IPS DF 19.7 (cell line): ENCODE measurements at places on chromosomes 3 and 15.
A peak's percentile ranks its signal among the peaks of the same experiment; 100 is the strongest.

DNA sequence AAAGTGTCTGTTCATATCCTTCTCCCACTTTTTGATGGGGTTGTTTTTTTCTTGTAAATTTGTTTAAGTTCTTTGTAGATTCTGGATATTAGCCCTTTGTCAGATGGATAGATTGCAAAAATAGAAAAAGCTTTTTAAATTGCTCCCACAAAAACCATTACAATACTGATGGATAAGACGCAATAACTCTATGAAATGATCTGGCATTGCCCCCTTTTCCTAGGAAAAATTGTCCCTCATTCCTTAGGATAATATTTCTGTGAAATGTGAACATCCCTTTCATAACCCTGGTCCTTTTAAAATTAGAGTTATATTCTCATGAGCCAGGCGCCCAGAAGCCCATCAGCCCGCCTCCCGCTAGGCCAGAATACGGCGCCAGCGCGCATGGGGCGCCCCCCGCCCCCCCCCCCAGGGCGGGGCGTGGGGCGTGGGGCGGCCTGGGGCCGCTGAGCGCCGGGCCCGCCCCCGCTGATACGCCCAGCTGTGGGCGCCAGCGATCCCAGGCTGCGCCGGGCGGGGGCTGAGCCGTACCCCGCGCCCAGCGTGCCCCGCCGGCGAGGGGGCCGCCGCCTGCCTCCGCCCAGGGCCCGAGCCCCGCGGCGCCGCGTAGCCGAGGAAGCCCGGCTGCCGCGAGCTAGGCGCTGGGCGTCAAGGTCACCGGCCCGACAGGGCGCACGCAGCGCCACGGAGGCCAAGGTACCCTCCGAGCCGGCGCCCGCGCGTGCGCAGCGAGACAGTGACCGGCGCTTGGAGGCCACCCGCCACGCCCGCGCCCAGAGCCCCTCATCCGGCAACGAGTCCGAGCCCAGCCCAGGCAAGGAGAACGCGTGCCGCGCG lies 11.1 kb upstream of the ROPN1B start:
- no peak for DNase-seq

DNA sequence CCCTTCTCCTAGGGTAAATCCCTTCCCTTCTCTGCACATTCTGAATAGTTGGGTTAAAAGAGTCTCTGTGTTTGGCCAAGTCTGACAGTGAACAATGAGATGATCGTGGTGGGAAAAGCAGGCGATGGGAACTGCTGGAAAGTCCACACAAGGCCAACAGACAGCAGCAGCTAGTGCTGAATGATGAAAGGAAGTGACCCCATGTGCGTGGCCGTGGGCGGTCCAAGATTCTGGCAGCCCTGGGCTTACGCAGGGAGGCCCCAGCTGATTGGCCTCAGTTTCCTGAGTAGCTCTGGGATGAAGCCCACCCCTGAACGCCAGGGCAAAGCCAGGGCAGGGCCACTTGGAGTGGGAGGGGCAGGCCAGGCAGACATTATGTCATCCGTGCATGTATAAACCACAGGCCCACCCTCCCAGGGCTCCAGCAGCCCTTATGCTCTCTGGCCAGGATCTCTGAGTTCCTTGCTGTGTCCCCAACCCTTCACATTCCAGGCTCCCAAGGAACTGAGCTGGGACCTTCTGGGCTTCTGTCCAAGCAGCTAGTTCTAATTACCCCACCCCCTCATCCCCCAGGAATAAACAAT lies 57.8 kb downstream of the CDC25A start:
- no peak for DNase-seq

GRCh38 chr3:154901278-154901677 lies 178.8 kb upstream of the MME start:
- DNase-seq: no peak

- DNase-seq: no peak
These were observed 3.6 kb upstream of the GK5 start for GRCh38 chr3:142228964-142229363.

- DNase-seq: no peak
These were observed 108.9 kb downstream of the ATG7 start for GRCh38 chr3:11381141-11381540.

- DNase-seq: no peak
These were observed 69.2 kb downstream of the MEIS2 start for GRCh38 chr15:37031198-37031597.

DNA sequence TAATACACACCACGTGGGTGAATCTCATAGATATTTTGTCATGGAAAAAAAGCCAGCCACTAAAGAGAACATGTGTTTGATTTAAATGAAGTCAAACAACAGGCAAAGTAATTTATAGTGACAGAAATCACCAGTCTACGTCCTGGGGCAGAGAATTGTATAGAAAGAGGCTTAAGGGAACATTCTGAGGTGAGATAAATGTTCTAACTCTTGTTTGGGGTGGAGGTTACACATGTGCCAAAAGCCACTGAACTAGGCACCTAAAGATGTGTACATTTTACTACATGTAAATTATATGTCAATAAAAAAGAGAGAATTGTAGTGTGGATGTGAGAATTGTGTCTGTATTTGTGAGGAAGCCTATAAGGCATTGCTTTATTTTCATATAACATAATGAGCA lies 184.9 kb downstream of the NEK10 start:
- DNase-seq: no peak

- no peak for DNase-seq
These were observed 42.2 kb downstream of the CD200 start for GRCh38 chr3:112375117-112375516.

GRCh38 chr3:37593796-37594195 lies 267.9 kb upstream of the CTDSPL start:
- no peak for DNase-seq

DNA sequence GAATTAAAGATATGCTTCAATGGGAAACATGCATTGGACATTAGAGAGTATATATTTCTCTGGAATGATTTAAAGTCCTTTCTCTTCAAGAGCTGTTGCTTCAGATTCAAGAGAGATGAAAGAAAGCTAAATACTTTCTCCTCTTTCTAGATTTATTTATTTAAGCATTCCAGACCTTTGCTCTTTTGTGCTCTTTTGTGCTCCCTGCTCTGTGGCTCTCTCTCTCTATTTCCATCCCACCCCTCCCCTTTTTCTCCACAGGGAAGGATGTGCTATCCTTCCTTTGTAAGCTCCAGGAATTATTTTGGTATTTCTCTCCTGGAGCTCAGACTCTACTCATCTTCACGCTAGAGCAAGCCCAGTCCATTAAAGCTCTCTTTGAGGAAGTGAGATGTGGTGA lies 871.9 kb upstream of the GBE1 start:
- no peak for DNase-seq

DNA sequence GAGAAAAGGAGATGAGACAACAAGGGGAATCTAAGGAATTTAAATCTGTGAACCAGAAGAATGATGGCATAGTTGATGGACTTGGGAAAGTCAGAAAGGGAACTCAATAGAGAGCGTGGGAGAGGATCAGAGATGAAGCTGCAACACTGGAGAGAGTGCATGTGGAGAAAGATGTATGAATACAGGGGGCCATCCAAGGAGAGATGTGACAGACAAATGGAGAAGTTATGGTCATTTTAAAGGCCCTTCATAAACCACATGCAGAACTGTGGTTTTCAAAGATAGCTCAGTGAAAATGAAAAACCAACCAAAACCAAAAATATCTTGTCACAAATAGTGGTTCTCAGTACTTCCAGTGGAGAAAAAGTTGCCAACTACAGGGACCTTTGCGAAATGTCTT lies 265.2 kb downstream of the SUCLG2 start:
- DNase-seq: no peak

GRCh38 chr3:168865022-168865551 lies 769.4 kb upstream of the GOLIM4 start:
- no peak for DNase-seq

GRCh38 chr15:37076543-37076942 lies 23.8 kb downstream of the MEIS2 start:
- DNase-seq: no peak

DNA sequence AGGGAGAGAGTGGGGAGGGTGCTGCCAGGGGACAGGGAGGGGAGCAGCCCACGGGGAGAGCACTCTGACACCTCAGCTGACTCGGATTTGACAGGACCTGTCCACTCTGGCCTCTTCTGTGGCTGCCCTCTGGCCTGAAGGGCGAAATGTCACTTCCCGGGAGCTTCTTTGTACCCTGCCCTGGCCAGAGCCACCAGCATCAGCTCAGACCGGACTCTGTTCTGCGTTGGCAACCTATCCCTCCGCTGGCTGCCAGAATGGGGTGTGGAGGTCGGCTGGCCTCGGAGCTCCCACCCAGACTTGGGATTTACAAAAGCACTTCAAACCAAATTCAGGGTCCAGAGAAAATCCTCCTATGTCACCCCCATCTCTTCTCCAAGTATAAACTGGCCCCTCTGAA lies 336.7 kb upstream of the FRG2C start:
- DNase-seq: no peak

DNA sequence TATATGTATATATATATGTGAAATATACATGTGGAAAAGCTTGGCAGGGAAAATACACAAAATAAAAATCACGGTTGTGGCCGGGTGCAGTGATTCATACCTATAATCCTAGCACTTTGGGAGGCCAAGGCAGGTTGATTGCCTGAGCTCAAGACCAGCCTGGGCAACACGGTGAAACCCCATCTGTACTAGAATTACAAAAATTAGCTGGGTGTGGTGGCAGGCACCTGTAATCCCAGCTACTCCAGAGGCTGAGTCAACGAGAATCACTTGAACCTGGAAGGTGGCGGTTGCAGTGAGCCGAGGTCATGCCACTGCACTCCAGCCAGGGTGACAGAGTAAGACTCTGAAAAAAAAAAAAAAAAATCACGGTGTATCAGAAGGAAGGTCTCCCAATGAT lies 20.8 kb upstream of the ARHGEF3 start:
- DNase-seq: no peak

DNA sequence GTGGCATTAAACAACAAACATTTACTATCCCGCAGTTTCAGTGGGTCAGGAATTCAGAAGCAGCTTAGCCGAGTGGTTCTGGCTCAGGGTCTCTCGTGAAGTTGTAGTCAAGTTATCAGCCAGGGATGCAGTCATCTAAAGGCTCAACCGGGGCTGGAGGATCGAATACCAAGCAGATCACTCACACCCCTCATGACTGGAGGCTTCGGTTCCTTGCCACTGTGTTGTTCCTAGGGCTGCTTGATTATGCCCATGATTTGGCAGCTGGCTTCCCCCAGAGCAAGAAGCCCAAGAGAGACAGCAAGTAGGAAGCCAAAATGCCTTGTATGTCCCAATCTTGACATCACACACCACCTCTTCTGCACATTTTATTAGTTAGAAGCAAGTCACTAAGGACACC lies 33.9 kb upstream of the CDCP1 start:
- no peak for DNase-seq

- DNase-seq: no peak
These were observed 364.8 kb upstream of the TPRG1 start for GRCh38 chr3:188807006-188807405.

DNA sequence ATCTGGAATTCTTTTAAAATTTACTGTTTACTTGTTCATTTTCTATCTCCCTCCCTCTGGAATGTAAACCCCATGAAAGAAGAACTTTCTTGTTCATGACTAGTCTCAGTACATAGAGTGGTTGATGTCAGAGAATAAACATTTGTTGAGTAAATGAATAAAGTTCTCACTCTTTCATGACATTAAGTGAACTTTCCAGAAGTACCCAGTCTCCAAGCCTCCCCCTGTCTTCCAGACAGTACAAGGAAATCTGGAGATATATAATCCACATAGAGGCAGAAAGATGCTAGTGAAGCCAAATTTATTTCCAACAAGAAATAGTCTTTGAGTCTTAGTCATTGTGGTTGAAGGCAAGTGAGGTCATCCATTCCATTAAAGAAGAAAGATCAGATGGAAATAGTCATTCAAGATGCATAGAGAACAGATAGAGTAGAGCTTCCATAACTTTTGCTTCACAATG lies 71.5 kb upstream of the GALNT15 start:
- DNase-seq: no peak

- peak; percentile 33 for DNase-seq
These were observed 1082.2 kb downstream of the NAALADL2 start for GRCh38 chr3:175941352-175941751.

DNA sequence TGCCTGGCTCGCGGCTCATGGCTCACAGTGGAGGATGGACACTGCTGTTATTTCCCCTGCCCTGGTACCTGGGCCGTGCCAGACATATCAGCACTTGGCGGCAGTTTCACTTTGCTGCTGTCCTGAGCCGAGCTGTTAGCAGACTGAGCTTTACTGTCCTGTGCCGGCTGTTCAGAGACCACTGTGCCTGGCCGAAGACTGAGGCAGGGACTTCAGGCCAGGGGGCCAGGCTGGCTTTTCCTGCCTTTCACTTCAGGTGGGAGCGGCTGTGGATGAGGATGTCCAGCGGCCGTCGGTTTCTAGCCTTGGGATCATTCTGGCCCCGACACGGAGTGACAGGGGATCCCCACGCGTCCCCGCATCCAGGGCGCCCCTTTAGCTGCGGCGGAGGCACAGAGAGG lies 1.1 kb downstream of the ATP10A start:
- no peak for DNase-seq

DNA sequence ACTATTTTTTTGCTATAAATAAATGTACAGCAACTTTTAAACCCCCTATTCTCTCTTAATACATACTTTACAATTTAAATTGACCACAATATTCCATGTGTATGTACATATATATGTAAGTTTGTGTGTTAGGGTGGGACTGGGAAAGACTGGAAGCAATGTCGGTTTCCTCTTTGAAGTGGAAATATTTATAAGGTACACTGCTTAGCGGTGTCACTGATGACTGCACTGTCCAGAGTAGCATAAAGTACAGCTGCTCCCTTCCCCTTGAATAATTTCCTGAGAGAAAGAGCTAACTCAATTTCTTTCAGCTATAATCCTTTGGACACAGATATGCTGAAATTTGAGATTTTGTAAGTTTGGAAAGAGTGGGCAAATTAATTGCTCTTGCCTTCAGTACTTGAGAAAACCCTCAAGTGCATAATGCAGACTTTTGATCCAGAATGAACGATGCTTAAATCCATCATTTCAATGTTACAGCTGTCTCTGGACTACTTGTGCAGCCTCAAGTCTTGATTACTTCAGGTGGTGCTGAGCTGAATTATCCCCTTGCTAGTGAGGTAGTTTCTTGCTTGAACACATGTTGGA lies 267.0 kb upstream of the CFAP20DC start:
- DNase-seq: no peak

GRCh38 chr15:79943820-79944219 lies 27.2 kb downstream of the BCL2A1 start:
- no peak for DNase-seq

DNA sequence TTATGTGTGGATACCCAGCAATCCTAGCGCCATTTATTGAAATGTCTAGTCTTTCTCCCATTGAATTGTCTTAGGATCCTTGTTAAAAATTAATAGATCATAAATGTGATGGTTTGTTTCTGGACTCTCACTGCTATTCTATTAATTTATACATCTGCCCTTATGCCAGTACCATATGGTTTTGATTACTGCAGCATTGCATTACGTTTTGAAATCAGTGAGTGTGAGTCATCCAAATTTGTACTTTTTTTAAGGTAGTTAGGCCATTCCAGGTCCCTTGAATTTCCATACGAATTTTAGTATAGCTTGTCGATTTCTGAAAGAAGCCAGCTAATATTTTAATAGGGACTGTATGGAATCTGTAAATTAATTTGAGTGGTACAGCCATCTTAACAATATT lies 648.6 kb upstream of the ZNF385D start:
- DNase-seq: no peak

GRCh38 chr3:108428586-108428985 lies 81.8 kb downstream of the MYH15 start:
- DNase-seq: no peak

GRCh38 chr3:120495809-120496208 lies 45.0 kb upstream of the FSTL1 start:
- no peak for DNase-seq
